ENCODE measurements at places on chromosomes 4 and X.

DNA sequence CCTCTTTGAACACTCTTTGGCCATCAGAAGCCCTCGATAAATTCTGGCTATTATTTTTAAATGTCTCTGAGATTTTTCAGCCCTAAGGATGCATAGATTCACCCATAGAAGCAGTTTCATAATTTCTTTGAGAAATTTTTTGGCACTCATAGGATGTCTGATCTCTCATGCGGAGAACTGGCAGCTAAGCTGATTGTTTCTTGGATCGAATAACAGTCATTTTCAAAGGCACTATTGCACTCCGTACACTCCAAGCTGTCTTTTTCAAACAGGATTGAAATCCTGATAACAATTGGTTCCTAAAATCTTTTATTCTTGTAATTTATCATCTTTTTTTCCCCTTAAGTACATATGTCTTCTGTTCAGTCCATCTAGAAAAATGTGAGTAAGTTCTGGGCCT lies 411.9 kb downstream of the SPOCK3 start:
- no peak for DNase-seq

- DNase-seq, result no peak
These were observed 2.5 kb downstream of the ZNF182 start for GRCh38 chrX:48001260-48001659.

GRCh38 chr4:52157641-52158316 lies 106.7 kb downstream of the SPATA18 start:
- DNase-seq, result no peak

GRCh38 chrX:43656005-43656494 lies at the start of gene MAOA:
MAOA (plus strand) TSS chrX:43656299; CDS start chrX:43656342, 43 bp downstream.
- peak; percentile 49 for DNase-seq

DNA sequence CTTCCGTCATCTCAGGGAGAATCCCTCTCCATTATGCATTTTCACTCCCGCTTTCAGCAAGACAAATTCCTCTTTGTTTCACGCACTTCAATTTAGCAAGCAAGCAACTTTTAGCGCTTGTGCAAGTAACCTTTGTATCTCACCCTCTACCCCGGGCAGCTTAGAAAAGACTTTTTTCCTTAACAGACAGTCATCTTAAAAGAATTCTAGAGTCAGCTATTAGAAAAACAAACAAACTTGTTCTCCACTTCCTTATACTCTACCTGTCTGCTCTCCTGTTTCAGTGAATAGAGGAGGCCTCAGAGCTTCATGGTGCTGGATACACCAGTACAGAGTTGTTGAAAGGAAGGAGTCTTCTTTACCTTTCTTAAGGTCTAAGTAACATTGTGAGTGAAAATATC lies 12.1 kb downstream of the TIGD2 start:
- no peak for DNase-seq

DNA sequence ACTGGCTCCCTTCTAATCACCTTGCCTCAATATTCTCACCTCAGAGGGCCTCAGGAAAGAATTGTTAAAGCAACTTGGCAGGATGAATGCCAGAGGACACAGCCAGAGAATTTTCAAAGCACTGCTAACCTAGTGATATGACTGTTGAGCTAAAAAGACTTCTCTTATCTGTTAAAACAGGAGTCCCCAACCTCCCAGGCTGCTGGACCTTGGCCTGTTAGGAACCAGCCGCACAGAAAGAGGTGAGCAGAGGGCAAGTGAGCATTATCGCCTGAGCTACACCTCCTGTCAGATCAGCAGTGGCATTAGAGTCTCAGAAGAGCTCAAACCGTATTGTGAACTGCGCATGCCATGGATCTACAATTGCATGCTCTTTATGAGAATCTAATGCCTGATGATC lies 1.7 kb upstream of the KCNE5 start:
- DNase-seq, result no peak

DNA sequence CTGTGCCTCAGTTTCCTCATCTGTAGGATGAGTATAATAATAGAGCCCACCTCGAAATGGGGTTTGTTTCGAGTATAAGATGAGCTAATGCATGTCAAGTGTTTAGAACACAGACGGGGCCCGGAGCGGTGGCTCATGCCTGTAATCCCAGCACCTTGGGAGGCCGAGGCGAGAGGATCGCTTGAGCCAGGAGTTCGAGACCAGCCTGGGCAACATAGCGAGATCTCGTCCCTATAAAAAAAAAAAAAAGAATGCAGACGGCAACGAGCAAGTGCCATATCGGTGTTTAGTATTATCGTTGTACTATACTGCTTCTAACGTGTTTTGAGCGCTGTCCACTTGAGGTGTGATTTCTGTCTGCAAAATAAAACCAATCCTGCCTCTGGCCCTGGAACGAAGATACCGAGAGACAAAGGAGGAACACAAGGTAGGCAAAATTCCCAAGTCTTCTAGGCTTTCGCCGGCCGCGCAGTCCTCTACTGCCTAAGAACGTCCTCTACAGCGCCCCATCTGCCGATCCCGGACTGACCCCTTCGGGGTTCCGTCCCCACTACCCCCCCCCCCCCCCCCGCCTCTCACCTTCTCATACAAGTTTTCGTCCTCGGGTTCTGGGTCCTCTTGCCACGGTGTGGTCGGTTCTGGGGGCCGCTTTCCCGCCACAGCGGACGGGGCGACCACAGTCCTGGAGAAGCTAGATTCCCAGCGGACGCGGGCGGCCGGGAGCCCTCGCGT lies 442 bp downstream of the NDUFB11 start:
- no peak for DNase-seq

- no peak for DNase-seq
These were observed 458.8 kb downstream of the CCSER1 start for GRCh38 chr4:90585961-90586360.

Measured in hypothalamus (tissue), 51 donors.